ENCODE measurements at places on chromosomes 5 and 9.

GRCh38 chr5:34460496-34460895 is 195.6 kb upstream of the RAI14 start:
- DNase-seq, result no peak

DNA sequence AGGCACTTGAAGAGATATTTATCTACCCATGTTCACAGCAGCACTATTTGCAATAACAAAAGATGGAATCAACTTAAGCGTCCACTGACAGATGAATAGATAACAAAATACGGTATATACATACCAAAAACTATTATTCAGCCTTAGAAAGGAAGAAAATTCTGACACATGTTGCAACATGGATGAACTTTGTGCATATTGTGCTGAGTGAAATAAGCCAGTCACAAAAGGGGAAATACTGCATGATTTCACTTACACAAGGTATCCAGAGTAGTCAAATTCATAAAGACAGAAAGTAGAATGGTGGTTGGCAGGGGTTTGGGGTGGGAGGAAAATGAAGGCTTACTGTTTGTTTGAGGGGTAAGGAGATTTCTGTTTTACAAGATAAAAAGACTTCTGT is 66.0 kb downstream of the FBN2 start:
- DNase-seq, result no peak

DNA sequence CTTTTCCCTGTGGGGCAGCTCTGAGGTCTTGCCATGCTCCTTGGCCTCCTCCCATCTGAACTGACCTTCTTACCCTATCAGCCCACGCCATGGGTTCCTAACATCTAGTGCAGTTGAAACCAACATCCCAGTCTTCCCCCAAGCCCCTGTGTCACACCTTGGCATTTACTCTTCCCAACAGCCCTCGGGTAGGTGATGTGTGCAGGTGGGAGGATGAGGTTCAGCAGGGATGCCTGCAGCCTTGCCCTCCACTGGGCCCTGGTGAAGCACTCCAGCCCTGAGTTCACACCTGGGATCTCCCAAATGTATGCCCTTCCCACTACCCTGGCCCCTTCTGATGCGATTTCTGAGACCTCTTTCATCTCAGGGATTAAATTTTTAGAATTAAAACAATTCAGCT is 15.5 kb downstream of the IRX2 start:
- DNase-seq, result no peak

DNA sequence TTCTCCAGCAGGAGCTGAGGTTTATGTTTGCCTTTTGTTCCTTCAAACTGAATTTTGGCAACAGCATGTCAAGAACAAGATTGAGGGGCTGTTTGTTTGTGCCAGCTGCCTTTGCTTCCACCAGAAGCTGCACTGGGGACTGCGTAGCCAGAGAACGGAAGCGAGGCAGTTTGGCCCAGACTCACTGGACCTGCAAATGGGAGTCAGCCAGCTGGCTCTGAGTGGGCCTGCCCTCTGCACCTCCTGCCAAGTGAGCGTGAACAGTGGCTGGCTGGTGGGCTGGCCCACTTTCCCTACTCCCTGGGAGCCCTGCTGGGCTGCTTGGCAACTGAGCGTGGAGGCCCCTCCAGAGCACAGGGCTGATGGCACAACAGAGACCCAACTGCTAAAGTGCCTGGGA is 111.6 kb downstream of the GALNT10 start:
- no peak for DNase-seq

GRCh38 chr9:107460153-107461023 is 29.2 kb downstream of the KLF4 start:
- no peak for DNase-seq

- DNase-seq, result no peak
Observed at GRCh38 chr5:66661149-66661548, 65.0 kb downstream of the MAST4 start.

GRCh38 chr9:87148331-87149104 is 201.2 kb upstream of the GAS1 start:
- no peak for DNase-seq

- DNase-seq, result no peak
Observed at GRCh38 chr5:115147052-115147451, 22.7 kb downstream of the TRIM36 start.

GRCh38 chr9:132804576-132805295 is 73.3 kb downstream of the AK8 start:
- DNase-seq, result no peak

- no peak for DNase-seq
Observed at GRCh38 chr5:112086740-112087139, 329.7 kb upstream of the NREP start.

GRCh38 chr9:77271023-77271690 is 93.8 kb downstream of the VPS13A start:
- no peak for DNase-seq

- no peak for DNase-seq
Observed at GRCh38 chr9:99066571-99066970, 38.3 kb upstream of the TGFBR1 start.

DNA sequence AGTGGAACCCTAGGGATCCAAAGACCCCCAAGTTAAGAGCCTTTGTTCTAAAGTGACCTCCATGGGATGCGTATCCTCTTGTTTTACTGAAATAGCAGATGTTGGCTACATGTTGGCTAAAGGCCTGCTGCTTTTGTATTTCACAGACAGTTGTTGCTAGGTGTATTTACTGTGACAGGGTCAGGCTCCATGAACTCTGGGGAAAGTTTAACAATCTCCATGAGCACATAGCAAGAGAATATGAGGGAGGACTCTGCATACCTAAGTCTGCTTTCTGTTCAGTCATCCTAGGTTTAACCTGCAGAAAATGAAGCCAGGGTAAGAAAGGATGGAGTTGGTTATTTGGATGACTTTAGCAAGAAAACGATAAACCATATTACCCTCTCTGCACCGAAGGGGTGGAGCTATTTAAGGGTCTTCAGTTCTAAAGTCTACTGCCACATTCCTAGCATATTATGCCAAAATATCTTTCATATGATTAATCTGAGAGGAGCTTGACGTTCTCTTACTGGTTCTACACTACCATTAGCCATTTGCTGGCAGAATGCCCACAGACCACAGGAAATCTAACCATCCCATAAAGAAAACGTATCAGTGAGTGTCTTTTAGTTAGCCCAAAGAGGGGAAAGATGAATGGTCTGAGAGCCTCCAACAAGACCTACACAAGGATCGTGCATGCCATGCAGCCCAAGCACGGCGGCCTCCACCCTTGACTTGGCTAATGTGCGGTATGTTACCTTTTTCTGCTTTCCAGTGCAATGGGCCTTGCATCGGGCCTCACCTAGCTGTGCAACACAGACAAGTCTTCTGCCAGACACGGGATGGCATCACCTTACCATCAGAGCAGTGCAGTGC is 127.8 kb downstream of the SAXO1 start:
- no peak for DNase-seq

DNA sequence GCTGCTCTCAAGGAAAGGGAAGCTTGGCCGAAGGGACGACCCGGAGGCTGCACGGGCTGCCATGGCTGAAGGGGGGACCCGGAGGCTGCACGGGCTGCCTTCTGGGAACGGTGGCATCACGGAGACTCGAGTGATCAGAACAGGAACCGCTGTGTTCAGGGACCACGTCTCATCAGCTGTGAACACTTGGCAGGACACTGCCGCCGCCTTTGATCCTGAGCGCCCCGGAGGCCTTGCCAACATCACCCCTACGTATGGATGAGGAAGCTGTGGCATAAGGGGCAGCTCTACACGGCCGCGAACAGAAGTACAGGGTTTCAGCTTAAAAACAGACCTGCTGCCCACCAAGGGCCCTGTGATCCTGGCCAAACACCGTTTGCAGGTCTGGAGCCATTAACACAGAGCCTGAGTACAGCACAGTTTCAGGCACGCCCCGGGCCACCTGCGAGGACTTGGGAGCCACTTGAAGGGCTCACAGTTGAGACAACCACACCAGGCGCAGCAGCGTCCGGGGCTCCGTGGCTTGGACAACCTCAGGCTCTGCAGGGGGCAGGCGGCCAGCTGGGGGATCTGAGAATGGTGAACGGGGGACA is 23.9 kb upstream of the TERT start:
- DNase-seq, result no peak

- no peak for DNase-seq
Observed at GRCh38 chr5:170475294-170476000, 28.4 kb upstream of the KCNIP1 start.

- no peak for DNase-seq
Observed at GRCh38 chr9:79617395-79617794, 45.6 kb downstream of the TLE4 start.

DNA sequence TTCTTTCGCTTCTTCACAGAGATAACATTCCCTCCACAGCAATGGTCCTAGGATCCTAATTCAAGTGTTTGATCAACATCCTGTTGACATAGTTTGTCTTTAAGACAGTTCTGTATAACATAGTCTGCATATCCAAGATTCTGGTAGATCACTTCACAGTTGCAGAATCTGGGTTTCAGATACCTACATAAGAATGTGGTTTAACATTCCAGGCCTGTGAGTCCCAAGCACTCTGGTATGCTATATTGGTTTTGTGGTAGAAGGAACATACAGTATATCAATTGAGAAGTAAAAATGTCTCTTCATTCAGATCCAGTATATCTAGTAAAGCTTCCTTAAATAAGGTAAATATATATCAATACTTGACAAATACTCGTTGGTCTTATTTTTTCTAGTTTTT is 914.2 kb upstream of the CDH6 start:
- DNase-seq, result no peak

DNA sequence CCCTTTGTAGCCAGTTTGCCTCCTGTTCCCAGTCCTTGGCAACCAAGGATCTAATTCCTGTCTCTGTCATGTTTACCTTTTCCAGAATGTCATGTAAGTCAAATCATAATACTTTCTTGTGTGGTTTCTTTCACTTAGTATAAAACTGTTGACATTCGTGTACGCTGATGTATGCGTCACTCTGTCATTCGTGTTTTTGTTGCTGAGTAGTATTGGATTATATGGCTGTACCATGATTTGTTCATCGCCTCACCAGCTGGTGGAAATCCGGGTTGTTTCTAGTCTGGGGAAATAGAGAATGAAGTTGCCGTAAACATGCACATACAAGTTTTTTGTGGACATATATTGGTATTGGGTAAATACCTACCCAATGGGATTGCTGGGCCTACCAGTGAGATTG is 97.4 kb downstream of the ANGPTL2 start:
- DNase-seq, result no peak

DNA sequence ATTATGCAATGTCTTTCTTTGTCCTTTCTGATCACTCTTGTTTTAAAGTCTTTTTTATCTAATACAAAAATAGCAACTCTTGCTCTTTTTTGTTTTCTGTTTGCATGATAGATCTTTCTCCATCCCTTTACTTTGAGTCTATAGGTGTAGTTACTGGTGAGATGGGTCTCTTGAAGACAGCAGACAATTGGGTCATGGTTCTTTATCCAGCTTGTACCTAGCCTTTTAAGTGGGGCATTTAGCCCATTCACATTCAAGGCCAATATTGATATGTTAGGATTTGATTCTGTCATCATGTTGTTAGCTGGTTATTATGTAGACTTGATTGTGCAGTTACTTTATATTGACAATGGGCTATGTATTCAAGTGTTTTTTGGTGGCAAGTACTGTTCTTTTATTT is 245.9 kb upstream of the TARS1 start:
- DNase-seq, result no peak

- DNase-seq, result no peak
Observed at GRCh38 chr5:127003798-127004495, 26.4 kb downstream of the MARCHF3 start.

DNA sequence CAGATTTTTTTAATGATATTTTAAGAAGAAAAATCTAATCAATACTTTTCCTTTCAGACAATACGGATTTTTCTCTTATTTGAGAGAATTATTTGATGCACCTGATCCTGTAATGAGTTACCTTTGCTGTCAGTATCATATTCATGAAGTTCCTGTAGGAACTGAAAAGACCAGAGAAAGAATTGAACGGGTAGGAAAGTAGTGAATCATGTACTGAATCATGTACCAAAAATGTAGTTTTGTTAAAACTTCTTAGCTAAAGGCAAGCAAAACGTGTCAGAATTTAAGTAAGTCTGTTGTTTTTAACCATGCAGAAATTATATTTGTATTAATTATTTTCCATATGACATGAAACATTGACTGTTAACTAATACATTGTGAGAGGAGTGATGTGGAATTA is 56.6 kb downstream of the SMC5 start:
- DNase-seq, result no peak

- no peak for DNase-seq
Observed at GRCh38 chr5:176549871-176550270, 729 bp downstream of the CDHR2 start.

- DNase-seq, result no peak
Observed at GRCh38 chr9:6414247-6414641, 1.2 kb downstream of the UHRF2 start.

DNA sequence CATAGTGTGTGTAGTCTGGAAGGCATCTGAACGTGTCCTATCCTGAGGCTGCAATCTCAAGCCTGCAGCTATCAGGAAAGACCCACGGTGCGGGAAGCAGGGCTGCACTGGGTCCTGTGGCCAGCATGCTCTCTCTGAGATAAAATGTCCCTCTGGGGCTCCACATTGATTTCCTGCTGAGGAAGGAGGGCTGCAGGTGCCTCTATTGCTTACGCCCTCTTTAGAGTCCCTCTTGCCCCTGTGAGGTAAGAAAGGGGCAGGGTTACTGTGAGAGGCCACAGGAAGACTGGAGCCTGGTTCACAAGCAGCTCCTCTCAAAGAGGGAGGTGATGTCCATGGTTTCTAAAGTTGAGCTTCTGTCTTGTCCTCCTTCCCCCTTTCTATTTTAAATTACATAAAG is 299.9 kb upstream of the RFX3 start:
- DNase-seq, result no peak

GRCh38 chr5:139848508-139849100 is 53.0 kb downstream of the PSD2 start:
- DNase-seq, result no peak

GRCh38 chr9:134123764-134124128 is 12.1 kb upstream of the WDR5 start:
- no peak for DNase-seq

DNA sequence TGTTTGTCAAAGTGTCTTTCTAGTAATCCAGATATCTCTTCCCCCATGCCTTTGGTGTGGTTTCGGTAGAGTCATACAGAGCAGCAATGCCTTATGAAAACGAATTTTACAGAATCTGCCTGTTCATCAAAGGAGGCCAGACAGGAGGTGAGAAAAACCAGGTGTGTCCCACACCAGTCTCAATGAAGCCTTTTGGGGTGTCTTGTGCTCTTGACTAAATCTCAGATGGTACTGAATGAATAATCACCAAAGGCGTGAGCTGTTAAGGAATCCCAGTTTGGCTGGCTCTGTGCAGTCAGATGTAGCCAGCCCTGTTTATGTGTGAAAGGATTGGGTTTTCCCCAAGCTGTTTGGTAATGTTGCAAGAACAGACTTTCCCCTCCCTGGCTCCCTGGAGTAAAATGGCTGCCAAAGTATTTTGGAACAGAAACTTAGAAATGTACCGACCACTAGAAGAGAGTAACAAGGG is 70.8 kb upstream of the CDKN2B start:
- no peak for DNase-seq

- no peak for DNase-seq
Observed at GRCh38 chr9:110807956-110808598, 139.5 kb downstream of the MUSK start.

Measured in brain pericyte (primary cell).